ENCODE measurements at places on chromosomes 11 and 22.

- no peak for DNase-seq
Measured at GRCh38 chr22:26452236-26453016, 23.4 kb downstream of the ASPHD2 start.

- DNase-seq, result no peak
Measured at GRCh38 chr11:61955422-61956135, 5.4 kb downstream of the BEST1 start.

DNA sequence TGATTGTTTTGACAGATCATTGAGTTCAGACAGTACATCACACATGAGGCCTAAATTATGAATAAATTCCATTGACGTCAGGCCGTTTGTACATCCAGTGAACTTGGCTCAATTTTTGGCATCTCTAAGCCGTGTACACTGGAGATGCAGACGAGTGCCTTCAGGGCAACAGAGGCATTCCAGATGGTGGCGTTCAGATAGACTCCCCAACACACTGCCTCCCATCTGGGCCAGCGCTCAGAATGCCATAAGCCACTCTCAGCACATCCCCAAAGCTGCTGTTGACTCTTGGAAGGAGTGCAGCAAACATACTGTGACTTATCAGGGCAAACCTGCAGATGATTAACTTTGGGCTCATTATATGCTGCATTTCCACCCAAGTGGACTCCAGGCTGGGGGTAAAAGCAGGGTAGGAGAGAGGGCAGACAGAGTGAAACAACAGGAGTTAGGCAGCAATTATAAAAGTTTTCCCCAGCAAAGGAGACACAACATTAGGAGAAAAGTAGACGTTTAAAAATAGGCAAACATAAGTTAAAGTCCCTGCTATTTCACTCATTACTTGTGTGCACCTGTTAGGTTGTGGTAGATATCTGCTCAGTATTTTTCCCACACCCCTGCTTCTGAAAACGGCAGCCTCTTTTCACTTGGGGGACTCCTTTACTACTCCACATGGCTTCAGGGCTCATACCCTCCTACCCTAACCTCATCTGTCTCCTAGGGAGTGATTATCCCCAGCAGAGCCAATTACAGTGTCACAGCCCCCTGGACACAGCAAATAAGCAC, 60.2 kb upstream of the PDE3B start:
- DNase-seq, result no peak

DNA sequence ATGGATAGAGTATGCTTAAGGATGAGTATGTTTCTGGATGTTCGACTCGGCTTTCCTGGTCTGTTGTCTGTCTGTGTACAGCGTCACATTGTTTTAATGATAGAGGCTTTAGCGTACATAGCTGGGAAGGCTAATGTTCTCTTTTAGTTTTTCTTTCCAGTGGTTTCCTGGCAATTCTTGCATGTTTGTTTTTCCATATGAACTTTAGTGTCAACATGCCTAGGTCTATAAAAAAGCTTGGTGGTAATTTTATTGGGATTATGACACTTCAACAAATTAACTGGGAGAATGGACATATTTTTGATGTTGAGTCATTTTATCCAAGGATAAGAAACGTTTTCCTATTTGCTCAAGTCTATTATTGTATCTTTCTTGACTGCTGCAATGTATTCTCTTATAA, 17.6 kb downstream of the F2 start:
- DNase-seq, result no peak

DNA sequence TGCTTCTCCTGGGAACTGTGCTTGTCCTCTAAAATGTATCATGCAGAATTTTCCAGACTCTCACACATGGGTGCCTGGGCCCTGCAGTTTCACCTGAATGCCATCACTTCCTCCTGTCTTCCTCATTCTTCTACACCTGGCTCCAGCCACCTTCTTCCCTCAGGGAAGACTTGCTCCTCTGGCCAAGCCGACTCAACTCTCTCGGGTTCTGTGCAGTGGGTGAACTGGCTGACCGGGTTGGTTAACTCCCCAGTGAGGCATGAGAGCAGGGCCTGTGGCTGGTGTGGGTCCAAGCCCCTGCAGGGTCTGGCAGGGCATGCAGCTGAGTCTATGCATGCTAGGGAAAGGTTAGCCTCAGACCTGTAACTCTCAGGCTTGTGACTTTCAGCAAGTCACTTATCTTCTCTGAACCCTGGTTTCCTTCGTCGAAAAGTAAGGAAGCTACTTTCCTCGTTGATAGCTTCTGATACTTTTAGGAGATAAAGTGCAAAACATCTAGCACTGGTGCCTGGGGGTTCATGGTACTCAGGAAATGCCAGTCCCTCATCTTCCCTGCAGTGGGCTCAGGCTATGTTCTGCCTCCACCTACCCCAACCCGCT, 11.9 kb downstream of the CD82 start:
- no peak for DNase-seq

GRCh38 chr11:65183201-65183891, 1.6 kb downstream of the CAPN1 start:
- no peak for DNase-seq

DNA sequence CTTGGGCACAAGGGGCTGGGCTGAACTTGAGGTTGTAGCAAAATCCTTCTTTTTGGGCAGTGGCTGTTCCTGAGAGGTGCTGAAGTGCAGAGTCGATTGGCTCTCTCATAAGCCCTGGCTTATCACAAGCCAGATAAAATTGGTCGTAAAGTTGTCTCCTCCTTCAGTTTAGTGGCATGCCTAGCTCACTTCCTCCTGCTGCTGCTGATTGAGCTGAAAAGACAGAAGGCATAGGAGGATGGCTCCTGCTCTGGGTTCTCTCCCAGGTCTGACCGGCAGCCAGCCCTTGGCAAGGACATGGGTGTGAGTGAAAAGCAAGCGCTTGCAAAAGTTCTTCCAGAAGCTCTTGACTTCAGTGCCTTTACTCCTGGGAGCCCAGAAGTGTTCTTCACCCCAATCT, 83.9 kb downstream of the LDLRAD3 start:
- DNase-seq, result no peak

- DNase-seq, result no peak
Measured at GRCh38 chr11:86941871-86942599, 13.2 kb downstream of the FZD4 start.

GRCh38 chr22:20979243-20979809, 2.8 kb upstream of the LZTR1 start:
- peak; percentile 77 for DNase-seq

DNA sequence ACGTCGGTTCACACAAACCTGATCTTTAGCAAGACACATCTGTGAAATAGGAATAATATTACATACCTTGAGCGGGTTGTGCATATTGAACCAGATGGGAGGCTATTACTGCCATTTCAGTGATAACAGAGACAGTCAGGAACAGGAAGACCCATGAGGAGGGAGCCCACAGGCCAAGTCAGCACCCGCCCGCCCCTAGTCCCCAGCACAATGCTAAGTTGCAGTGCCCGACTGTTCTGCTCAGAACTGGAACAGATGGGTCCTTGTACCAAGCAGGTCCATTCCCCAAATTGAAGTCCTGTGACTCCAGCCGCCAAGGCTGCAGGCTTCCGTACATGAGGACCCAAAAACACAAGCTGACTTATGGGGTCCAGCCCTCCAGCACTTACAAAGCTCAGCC, 9.3 kb downstream of the CXCR5 start:
- no peak for DNase-seq

GRCh38 chr22:20299746-20300136, 20.1 kb downstream of the DGCR6L start:
- DNase-seq, result no peak

DNA sequence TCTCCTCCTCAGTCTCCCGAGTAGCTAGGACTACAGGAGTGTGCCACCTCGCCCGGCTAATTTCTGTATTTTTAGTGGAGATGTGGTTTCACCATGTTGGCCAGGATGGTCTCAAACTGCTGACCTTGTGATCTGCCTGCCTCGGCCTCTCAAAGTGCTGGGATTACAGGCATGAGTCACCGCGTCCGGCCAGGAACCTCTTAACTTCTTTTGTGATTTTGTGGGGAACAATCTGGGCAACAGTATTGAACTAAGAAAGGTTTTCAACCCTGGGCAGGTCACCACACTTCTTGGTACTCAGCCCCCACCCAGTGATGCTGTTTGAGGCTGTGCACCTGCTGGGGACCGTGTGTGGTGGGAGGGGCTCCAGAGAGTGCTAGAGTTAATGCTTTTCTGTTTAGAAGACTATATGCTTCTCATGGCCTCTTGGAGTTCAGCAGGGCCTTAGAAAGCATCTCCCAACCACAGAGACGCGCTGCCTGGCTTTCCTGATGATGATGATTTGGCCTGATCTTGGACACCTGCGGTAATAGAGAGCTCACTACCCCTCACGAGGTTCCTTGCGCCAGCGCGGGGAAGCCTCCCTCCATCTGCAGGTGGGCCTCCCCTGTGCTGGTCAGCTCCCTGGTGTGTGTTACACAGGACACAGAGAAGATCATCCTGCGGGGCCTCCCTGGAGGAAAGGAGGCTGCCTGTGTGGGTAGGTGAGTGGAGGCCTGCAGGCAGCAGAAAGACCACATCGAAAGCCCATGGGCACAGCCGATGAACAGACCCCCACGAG, 1.2 kb downstream of the DENND6B start:
- no peak for DNase-seq

- no peak for DNase-seq
Measured at GRCh38 chr11:9739123-9739900, 75.4 kb downstream of the SWAP70 start.

DNA sequence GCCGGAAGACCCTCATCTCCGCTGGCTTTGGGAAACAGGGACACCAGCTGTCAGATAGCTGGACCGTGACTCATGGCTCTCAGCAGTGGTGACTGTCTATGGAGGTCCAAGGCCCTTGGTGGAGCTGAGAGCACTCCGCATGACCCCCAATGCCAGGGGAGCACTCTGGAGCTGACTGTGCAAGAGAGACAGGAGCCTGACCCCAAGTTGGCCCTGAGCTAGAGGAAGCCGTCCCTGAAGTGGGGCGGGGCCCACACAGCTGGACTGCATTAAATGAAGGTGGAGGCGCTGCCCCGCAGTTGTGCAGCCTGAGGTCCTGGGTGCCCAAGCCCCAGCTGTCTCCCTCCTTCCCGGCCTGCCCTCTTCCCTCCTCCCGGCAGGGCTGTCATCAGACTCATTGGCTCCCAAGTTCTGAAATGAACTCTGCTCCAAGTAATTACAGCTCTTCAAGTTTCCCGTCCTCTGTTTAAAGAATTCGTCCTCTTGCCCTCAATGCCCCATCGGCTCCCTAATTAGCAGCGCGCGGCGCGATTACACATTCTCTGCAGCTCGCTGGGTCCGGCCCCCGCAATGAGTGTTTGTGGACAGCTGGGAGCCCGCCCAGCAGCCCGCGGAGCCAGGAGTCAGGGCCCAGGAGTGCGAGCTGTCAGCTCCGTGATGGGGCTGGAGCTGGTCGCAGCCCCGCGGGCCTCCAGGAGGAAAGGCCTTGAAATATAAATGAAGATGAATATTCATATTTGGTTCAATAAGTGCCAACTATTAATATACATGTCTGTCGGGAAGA, 93.2 kb upstream of the LMO1 start:
- no peak for DNase-seq

GRCh38 chr11:96112192-96113128, 188.6 kb upstream of the MTMR2 start:
- no peak for DNase-seq

- DNase-seq, result no peak
Measured at GRCh38 chr11:67634366-67635230, 4.9 kb upstream of the NUDT8 start.

DNA sequence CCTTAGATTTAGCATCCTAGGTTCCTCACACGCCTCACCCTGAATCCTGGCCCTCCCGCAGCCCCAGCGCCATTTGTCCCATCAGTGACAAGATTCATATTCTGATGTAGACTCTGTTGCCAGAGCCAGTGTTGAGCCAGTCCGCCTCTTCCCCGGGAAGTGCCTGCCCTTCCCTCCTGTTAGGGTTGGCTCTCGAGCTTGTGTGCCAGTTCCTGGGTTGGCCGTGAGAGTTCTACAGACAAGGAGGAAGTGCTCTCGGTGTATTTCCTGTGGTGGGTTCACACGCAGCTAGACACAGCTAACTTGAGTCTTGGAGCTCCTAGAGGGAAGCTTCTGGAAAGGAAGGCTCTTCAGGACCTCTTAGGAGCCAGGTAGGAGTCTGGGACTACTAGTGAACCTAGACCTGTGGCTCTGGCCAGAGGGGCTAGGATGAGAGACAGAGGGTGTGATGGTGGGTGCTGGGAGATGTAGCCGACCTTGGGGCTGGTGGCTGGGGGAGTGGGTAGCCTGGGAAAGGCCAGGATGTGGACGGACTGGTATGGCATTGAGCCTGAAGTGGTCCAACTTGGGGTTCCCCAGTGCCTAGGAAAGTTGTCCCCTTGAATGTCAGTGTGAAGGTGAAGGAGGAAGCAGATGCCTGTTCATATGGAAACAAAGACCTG, at the start of gene IL18BP:
IL18BP (plus strand) TSS at position 261 of the 662 bp plus-strand sequence. CDS start 1,076 bp downstream, outside the sequence.
- no peak for DNase-seq

- no peak for DNase-seq
Measured at GRCh38 chr11:65254724-65255123, 7.0 kb upstream of the POLA2 start.

DNA sequence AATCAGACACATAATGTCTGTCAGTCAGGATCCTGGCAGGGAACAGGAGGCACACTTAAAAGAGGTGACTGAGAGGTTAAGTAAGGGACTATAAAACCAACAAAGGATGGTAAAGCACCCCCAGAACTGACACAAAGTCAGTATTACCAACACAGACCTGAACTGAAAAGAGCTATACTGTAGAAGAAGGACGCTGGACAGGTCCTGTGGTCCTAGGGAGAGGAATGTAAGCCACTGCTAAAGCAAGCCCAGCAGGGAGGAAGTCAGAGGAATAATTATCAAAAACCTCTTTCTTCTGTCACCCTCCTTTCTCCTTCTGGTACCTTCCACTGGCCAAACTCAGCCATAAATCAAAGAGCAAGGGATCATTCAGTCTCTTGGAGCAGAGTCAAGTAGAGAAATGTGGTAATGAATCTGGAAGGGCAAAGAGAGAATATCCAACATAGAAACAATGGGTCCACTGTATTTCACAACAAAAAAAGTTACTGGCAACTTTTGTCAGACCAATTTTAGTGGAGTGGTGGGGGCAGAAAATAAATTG, 33.4 kb upstream of the ANGPTL5 start:
- DNase-seq, result no peak

DNA sequence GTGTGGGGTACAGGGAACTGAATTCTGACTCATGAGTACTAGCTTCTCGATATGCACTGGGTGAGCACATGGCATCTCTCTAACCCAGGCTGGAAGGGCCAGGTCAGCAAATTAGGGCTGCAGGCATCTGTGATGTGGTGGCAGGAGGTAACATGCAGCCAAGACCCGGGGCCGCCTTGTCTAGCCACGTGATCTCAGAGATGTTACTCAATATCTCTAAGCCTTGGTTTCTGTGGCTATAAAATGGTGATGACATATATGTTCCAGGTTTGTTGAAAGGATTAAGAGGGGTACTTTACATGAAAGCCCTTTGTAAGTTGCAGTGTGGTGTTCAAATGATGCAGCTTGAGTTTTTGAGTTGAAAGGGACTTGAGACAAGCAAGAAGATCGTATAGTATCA, 3.2 kb downstream of the ST14 start:
- DNase-seq, result no peak

DNA sequence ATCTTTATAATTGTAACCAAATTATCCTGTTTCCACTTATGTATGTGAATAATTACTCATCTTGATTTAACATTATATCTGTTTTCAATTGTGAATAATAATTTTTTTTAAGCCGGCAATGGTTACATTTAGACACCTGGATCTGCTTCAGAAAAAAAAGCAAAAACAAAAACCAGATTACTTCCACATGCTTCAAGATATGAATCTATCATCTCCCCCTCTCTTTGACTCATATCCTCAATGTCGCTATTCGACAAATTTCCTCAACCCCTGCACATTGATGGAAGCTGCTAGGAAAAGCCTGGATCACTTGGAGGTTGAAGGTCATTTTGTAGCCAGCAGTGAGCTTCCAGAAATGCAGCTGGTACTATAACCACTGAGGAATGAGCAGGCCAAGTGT, 42.7 kb downstream of the SLC1A2 start:
- no peak for DNase-seq
